ENCODE measurements at places on chromosomes 1 and 21.

- H3K4me1 ChIP-seq: no peaks in the 10 kb centered on the region
- H3K27ac ChIP-seq: no peak overlapping the region
- H3K36me3 ChIP-seq: no peaks in the 10 kb centered on the region
- H3K4me3 ChIP-seq: no peak overlapping the region
Measured at GRCh38 chr1:2821966-2822620, 20.6 kb upstream of the TTC34 start.

DNA sequence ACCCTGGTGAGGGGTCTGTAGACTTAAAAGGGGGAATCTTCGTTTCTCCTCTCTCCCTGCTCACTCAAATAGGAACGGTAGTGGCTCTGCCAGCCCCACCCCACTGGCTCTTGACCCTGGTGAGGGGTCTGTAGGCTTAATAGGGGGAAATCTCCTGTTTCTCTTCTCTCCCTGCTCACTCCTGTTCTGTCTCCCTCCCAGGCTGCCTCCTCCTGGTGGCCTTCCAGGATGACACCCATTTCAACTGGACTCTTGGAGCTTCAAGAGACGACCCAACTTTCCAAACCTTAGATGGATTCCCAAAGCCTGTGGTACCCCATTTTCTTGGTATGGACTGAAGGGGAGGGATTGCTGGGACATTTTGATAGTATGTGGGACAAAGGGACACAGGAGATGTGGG lies 1.4 kb upstream of the EPHB2 start:
- no peaks in the 10 kb centered on the region for H3K4me1 ChIP-seq
- no peaks in the 10 kb centered on the region for H3K36me3 ChIP-seq
- H3K4me3 ChIP-seq: no peak overlapping the region
- ATAC-seq: no peak
- H3K27me3 ChIP-seq: peaks cover 49% of the 10 kb centered on the region
- no peak overlapping the region for H3K27ac ChIP-seq

GRCh38 chr1:17188889-17189631 lies 15.9 kb upstream of the PADI1 start:
- no peak overlapping the region for H3K4me3 ChIP-seq
- peaks cover 45% of the 10 kb centered on the region for H3K27me3 ChIP-seq
- H3K27ac ChIP-seq: no peak overlapping the region
- H3K4me1 ChIP-seq: no peaks in the 10 kb centered on the region
- no peaks in the 10 kb centered on the region for H3K36me3 ChIP-seq
- ATAC-seq: no peak

GRCh38 chr1:226637147-226637935 lies 88.8 kb downstream of the STUM start:
- H3K36me3 ChIP-seq: no peaks in the 10 kb centered on the region
- no peak overlapping the region for H3K27ac ChIP-seq
- H3K4me1 ChIP-seq: peaks cover 23% of the 10 kb centered on the region

DNA sequence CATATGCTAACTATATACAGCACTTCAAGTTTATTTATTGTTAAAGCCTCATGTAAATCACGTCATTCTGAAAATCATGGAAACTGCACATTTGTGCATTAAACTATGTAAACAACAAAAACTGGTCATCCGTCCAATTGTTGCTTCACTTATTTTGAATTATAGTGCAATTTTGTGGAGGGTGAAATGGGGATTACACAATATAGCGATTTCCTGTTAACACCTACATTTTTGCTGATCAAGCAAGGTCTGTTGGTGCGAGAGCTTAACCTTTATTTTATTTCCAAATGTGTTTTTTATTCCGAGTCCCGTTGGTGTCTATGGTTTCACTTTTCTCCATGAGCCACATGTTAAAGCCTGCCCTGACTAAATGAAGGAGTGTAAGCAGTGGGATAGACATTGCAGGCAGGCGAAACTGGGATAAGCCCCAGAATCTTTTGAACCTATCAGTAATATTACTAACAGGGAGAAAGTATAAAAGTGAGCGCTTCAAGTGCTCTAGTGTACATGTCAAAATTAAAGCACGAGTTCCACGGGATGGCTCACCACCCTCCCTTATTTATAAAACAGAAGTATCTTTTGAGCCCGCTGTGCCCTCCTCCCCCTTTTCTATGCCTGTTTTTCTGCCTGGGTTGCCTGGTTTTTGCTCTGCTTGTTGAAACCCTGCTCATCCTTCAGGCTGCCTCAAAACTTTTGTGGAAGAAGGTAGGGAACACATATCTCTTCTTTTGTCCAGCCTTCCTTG lies 120.7 kb downstream of the NFIA start:
- H3K4me1 ChIP-seq: no peaks in the 10 kb centered on the region
- H3K4me3 ChIP-seq: no peak overlapping the region
- H3K27me3 ChIP-seq: no peaks in the 10 kb centered on the region
- no peaks in the 10 kb centered on the region for H3K36me3 ChIP-seq

DNA sequence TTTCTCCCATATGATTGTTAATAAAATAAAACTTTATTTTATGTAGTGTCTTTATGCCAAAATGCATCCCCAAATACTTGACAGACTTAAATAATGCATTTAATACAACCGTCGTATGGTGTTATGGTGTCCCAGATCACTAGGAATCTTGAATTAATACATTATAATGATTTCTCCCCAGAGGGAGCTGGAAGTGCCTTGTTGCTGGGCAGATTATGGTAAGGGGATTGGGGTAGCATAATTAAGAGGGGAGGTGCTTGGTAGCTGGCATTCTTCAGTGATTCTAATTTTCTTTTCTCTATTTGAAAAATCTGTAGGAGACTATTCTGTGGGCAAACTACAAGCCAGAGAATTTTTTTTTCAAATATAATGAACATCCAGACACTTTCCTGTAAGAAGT lies 1043.7 kb downstream of the ADGRL2 start:
- ATAC-seq: no peak
- no peaks in the 10 kb centered on the region for H3K27me3 ChIP-seq
- H3K4me1 ChIP-seq: no peaks in the 10 kb centered on the region

DNA sequence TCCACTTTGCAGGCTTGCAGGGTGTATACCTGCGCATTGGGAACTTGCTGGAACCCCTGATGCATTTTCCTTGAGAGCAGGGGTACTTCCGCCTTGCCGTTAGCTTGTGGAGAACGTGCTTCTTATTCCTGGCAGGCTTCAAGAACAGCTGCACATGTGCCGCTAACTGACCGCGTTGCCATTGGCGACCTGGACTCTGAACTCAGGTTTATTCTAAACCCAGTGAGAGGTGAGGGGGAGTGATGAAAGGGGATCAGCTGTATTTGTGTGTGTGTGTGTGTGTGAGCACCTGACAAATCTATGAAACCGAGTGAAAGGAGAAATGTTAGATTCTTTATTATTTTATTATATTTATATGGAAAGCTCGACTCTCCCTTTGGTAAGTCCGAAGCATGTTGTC lies 128.6 kb downstream of the HUNK start:
- no peaks in the 10 kb centered on the region for H3K4me1 ChIP-seq
- no peaks in the 10 kb centered on the region for H3K27me3 ChIP-seq
- no peak for ATAC-seq
- no peaks in the 10 kb centered on the region for H3K36me3 ChIP-seq
- no peak overlapping the region for H3K27ac ChIP-seq

DNA sequence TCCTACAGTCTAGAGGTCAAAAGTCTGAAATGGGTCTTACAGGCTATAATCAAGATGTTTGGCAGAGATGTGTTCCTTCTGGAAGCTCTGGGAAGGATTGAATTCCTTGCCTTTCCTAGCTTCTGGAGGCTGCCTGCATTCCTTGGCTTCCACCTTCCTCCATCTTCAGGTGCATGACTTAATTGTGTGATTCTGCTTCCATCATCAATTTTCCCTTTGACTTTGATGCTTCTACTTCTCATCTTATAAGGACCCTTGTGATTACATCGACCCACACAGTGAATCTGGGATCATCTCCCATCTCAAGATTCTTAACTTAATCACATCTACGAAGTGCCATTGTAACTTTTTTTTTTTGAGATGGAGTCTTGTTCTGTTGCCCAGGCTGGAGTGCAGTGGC lies 111.4 kb downstream of the UCK2 start:
- H3K4me3 ChIP-seq: no peak overlapping the region
- H3K36me3 ChIP-seq: no peaks in the 10 kb centered on the region
- H3K4me1 ChIP-seq: no peaks in the 10 kb centered on the region
- H3K27me3 ChIP-seq: peaks cover 5% of the 10 kb centered on the region

- ATAC-seq: no peak
- no peaks in the 10 kb centered on the region for H3K36me3 ChIP-seq
Measured at GRCh38 chr21:29914326-29914725, 25.5 kb downstream of the GRIK1 start.

DNA sequence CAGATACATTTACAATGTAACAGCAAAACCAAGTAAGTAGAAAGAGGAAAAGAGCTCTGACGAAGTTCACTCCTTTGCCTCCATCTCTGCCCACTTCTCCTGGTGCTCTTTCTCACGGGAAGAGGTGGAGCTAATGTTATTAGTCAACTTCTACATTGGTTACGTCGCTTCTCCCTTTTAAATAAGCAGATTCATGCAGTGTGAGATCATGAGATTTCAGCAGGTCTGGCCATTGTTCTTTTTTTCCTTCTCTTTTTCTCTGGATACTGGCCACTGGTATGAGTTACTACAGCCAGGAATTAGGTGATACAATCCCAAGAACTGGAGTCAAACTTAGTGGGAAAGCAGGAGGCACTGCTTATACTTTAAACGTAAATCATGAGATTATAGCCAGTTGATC lies 207.1 kb downstream of the AKT3 start:
- H3K4me1 ChIP-seq: no peaks in the 10 kb centered on the region
- no peak overlapping the region for H3K4me3 ChIP-seq
- H3K36me3 ChIP-seq: peaks cover 44% of the 10 kb centered on the region
- no peak overlapping the region for H3K27ac ChIP-seq

DNA sequence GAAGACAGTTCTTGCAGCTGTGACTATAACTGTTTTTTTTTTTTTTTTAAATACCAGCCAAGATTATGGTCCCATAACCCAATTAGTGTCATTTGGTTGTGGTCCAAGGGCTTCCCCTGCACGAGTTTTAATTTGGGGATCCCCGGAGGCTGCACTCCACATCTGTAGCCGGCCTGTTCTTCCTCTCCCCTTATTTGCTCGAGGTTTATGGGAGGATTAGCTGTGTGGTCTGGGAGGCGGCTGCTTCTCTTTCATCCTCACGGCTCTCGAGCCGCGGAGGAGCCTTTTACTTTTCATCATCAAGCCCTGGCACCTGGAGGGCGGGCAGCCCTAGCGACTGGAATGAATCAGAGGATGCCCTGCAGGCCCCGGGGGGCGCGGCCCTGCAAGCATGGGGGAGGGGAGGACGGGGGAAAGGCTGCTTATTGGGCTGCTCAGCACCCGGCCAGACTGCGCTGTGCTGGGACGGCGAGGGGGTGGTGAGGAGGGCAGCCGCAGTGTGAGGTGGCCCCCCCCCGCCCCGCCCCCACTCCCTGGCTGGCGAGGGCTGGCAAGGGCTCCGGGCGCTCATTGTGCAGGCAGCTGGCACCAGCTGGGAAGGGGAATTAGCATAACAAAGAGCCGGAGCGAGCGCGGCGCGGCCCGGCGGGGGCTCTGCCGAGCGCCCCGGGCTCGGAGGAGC lies 18.5 kb downstream of the SERTAD4 start:
- H3K4me1 ChIP-seq: no peaks in the 10 kb centered on the region
- ATAC-seq: peak; percentile 64
- no peaks in the 10 kb centered on the region for H3K27me3 ChIP-seq
- H3K27ac ChIP-seq: no peak overlapping the region

- H3K27ac ChIP-seq: no peak overlapping the region
- H3K4me1 ChIP-seq: no peaks in the 10 kb centered on the region
- no peaks in the 10 kb centered on the region for H3K36me3 ChIP-seq
- no peaks in the 10 kb centered on the region for H3K27me3 ChIP-seq
Measured at GRCh38 chr1:57633056-57633455, 209.2 kb upstream of the DAB1 start.

Measured in gastroesophageal sphincter (tissue), 4 donors.